ENCODE measurements at places on chromosomes 2 and 18.

DNA sequence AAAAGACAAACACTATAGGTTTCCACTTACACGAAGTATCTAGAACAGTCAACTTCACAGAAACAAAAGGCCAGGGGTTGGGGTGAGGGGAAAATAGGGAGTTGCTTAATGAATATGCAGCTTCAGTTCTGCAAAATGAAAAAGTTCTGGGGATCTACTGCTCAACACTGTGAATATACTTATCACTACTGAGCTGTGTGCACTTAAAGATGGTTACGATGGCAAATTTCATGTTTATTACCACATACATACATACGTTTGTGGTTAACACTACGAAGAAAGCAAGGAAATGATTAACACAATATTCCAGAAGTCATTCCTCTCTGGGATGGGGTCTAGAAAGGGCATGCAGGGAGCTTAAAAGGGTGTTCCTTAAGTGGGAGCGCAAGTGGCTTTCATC is 19.3 kb downstream of the MBOAT2 start:
- no peak for DNase-seq

- no peak for DNase-seq
Measured at GRCh38 chr2:215983581-215984351, 29.6 kb downstream of the MREG start.

- peak; percentile 82 for DNase-seq
Measured at GRCh38 chr2:19349911-19350677, 8.3 kb downstream of the OSR1 start.

DNA sequence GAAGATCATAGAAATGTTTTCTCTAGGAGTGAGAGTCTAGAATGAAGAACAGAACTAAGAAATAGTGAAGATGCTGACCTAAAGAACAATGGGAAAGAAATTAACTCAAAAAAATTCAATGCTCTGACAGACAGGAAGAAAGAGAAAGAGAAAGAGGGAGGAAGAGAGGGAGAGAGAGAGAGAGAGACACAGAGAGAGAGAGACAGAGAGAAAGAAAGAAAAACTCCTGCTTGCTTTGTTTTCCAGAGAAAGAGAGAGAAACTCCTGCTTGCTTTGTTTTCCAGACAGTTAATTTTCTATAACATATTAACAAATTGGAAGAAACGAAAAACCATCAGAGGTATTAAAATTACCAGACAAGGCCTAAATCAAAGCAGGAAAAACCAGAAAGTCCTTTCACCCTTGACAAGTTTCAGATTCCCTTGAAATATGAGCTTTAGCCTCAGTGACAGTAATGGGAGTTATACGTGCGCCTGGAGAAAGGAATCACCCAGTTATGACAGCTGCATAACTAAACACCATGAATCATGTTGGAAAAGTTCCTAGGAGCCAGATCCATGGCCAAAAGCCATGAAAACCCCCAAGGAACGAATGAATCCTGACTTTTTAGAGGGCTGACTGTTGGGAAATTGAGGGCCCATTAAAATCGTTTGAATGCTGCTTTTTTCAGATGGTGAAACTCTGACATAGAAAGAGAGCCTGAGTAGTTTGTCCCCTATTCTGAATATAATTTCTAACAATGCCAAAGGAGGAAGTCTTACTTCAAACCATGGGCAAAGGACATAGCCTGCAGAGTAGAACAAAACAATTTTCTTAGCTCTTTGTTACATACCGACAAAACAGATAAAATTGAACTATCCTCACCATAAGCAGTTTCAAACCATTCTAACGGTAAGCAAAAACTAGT is 228.6 kb upstream of the CHST9 start:
- peak; percentile 72 for DNase-seq

- no peak for DNase-seq
Measured at GRCh38 chr18:3814816-3815215, 364.8 kb downstream of the TGIF1 start.

- no peak for DNase-seq
Measured at GRCh38 chr2:115199966-115200365, 757.5 kb downstream of the DPP10 start.

- DNase-seq: no peak
Measured at GRCh38 chr2:237491515-237492118, 4.6 kb downstream of the MLPH start.

DNA sequence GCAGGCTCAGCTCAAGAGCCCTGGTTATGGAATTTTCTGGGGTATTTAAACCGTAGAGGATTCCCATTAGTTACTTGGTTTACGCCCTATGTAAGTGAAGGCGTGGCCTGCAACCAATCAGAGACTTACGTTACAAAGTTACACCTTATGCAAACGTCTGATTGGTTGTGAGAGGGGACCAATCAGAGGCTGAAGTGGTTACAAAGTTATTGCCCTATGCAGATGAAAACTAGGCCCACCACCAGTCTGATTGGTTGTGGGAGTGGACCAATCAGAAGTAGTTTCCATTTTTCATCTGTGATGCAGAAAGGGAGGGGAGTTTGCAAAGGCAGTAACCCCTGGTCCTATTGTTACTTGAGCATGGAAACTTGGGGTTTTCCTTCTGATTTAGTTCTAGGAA is 49.1 kb downstream of the DLGAP1 start:
- DNase-seq: no peak

DNA sequence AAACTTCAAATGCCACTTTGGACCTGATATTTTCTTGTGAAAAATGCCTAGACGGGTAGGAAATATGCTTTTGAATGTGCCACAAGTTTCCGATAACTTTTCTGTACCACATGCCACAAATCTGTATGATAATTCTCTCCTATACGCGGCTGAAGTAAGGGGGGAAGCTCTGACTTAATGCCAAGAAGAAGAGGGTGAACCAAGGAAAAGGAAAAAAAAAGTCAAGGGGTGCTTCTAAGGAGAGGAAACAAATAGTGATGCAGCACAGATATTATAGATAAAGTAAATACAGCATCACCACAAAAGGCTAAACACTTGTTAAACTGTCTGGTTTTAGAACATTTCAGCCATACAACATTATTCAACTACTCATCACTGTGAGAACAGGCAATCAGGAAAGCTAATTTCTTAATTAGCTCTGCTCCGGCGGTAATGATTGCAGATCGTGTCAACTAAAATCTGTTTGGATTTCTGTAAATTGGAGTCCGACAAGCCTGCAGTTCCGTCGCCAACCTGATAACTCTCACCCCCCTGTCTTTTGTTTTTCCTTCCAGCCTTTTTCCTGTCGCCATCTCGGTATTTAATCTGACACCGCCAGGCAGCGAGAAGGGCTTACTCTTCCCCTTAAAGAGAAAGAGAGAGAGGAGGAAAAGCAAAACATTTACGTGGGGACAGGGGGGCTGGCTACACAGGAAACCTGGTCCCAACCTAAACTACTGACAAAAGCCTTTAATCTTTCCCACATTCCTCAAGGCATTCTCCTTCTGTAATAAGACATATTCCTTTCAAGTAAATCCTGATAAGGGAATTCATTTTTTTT is 67.5 kb downstream of the ZEB2 start:
- no peak for DNase-seq

- DNase-seq: no peak
Measured at GRCh38 chr2:164642946-164643555, 21.8 kb upstream of the GRB14 start.

DNA sequence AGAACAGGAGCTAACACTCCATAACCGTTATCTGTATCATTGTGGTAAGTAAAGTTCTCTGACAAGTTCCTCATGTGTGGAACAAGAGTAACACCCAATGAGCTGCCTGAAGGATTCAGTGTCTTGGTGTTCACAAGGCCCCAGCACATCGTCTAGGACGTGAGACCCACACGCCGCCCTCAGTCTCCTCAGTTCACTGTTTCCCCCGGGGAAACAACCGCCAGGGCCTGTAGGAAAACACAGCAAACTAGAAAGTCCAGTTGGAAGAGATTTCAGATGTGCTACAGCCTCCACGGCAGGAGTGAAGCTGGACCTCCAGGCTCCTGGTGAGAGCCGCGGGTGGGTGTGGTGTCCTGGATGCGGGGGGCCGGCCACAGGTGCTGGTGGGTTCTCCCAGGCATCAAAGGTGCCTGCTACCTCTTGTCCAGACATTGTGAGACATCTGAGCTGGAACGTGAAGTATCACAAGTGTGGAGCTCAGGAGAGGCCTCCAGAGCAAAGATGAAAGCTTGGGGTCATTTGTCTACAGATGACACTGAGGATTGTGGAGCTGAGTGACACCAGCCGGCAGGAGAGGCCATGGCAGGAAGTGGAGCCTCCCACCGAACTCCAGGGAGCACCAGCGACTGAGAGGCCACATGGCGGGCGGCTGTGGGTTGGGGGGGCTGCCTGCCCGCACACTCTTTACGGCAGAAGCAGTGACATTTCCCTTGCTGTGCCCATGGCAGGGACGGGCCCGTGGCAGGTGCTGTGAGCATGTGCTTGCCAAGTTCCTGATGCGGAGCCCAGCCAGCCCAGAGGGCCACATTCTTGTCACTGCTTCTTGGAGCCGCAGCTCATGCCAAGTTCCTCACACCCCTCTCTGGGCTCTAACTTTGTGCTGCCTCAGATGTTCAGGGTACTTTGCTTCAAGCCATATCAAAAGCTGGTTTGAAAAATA is 131.2 kb downstream of the TMEM18 start:
- no peak for DNase-seq

DNA sequence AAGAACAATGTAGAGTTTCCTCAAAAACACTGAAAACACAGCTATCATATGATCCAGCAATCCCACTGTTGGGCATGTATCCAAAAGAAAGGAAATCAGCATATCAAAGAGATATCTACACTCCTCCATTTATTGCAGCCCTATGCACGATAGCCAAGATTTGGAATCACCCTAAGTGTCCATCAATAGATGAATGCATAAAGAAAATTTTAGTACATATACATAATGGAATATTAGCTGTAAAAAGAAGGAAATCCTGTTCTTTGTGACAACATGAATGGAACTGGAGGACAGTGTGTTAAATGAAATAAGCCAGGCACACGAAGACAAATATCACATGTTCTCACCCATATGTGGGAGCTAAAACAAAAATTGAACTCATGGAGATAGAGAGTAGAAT is 114.5 kb upstream of the FN1 start:
- DNase-seq: no peak

DNA sequence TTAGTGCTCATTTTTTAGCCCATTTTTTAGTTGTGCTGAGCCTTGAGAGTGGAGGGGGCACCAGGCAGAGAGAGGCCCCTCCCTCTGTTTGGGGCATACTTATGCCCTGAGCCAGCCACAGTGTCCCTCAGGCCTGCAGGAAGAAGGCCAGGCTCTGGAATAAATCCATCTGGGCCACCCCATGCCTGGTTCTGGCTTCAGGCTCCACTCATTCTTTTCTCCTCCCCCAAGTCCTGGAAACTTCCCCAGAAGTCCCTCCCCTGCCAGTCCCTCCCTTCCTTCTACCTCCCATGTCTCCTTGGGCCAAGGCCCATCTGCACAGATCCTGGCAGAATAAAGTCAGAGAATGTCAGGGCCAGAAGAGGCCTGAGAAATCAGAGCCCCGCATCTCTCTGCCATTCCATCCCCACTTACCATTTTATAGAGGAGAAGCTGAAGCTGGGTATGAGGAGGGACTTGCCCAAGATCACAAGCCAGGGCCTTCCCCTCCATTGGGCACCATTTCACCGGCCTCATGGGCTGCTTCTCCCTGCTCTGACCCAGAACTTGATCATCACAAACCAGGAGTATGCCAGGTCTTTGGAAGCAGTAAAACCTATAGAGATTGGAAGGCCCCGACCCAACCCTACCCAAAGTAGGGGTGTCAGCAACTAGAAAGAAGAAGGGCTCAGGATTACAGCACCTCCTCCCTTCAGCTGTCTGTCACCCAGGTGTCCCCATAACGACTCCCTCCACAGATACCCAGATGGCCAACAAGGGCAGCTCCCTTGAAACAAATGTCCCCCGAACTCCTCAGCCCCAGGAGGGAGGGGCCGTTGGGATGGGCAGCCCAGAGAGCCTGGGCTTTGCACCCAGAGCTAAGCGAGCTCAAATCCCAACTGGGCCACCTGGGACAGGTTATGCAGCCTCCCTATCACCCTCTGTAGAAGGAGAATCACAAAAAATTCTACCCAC is 108.4 kb downstream of the POLR1A start:
- DNase-seq: no peak

GRCh38 chr2:98472132-98472650 is 27.5 kb downstream of the INPP4A start:
- DNase-seq: no peak

GRCh38 chr18:27202741-27203140 is 17.6 kb upstream of the CHST9 start:
- DNase-seq: no peak

Data from left forelimb (tissue), 1 donor.